Kidney epithelial cell (primary cell): ENCODE measurements at places on chromosomes 1 and 21.

DNA sequence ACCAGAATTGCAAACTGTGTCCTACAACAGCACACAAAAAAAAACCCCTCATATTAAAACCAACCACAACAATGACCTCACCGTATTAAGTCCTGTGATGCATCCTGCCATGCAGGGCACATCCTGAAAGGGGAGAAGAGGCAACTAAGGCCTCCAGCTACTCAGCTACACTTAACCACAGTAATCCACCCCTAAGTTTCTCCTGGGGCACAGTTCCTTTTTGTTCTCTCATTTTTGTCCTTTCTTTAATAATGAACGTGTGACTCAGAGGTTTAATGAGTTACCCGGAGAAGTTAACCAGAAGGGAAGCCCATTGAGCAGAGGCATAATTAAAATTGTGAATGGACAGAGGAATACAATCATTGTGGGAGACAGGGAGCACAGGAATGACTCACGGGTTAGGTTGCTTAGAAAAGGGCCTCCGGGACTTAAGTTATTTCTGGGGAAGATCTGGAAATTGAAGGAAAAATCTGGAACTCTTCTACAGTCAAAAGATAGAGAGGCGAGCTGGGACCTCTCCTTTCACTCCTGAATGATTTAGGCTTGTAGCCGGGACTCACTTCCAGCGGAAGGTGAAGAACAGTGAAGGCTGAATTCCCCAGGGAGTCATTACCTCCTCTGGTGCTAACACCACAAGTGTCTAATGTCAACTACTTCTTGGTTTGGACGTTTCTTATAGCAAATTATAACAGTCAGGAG, 36.9 kb upstream of the HIVEP3 start:
- peak; percentile 99 for DNase-seq

DNA sequence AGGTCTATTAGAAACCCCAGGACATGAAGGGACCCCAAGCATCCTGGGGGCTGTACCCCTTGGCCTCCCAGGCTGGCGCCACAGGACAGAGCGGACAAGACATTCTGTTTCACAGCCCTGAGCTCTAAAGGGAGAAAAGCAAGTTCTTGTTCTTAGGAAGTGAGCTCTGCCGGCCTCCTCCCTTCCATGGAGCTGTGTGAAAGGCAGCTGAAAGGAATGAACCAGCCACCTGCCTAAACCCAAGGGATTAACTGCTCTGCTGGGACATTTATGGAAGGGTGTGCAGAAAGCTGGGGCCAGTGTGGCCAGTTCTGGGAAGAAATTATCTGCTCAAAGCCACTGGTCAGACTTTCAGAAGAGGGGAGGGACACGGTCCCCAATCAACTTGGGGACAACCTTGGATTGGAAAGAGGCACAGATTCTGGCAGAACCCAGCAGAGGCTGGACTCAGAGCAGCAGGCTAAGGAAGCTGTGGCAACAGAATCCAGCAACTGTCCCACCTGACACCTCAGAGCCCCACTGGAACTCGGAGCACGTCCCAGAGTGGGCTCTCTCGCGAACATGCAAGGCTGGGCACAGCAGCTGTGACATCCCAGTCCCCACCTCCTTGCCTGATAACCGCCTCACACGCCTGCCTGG, 2.1 kb downstream of the KLHL21 start:
- no peak for DNase-seq

- DNase-seq = no peak
These were observed 143.3 kb downstream of the RRAGC start for GRCh38 chr1:38716229-38716628.

- no peak for DNase-seq
These were observed 1.3 kb downstream of the TACSTD2 start for GRCh38 chr1:58575551-58576324.

- no peak for DNase-seq
These were observed 167.2 kb upstream of the POU3F1 start for GRCh38 chr1:38213646-38214434.

GRCh38 chr1:229434641-229435051, 752 bp upstream of the ACTA1 start:
- no peak for DNase-seq

DNA sequence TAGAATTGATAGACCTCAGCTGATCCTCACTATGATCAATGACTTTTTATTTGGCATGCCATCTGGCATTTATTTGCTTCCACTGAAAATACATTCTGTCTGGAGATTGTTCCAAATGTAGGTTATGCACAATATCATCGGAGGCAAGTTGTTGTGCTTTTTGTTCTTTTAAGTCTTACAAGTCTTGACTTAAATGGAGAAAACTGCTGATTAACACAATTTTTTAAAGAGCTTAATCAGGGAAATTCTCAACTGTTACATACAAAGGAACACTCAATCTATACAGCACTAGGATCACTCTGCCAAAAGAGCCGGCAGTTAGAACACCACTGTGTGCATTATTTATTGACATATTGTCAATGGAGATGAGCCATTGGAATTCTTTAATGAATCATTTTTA, 19.2 kb downstream of the CYYR1 start:
- DNase-seq = no peak

- no peak for DNase-seq
These were observed 14.3 kb downstream of the MORN1 start for GRCh38 chr1:2376931-2377672.
